ENCODE measurements at places on chromosomes 12 and 14.

DNA sequence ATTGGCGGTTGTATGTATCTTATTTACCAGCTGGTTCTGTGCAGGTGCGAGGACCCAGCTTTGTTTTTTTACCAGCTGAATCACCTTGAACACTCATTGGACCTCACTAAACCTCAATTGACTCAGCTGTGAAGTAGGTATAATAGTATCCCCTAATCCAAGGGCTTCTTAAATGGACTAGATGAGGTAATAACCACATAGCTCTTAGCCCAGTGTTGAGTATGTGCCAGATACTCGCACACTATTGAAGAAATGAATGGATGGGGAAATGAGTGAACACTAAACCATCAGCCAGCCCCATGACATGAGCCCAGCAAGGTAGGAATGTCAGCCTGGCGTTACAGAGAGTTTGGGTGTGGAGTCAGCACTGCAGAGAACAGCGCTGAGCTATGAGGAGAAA, 79.7 kb downstream of the RIMBP2 start:
- no peak for DNase-seq

DNA sequence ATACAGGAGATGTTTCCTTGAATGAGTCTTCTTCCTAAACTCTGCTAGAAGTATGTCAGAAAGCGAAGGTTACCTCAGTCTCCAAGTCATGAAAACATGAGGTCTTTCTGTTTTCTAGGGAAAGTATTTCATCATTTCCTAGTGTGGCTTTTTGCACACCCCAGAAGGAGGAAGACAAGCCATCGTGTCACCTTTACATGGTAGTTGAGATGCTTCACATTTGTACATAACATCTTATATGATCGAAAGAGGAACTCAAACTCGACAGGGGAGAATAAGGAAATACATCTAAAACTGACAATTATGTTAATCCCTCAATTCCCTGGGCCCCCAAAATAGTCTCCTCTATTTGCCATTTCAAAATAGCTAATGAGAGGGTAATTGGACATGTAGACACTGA, 214.1 kb upstream of the PLEKHG7 start:
- DNase-seq: no peak

DNA sequence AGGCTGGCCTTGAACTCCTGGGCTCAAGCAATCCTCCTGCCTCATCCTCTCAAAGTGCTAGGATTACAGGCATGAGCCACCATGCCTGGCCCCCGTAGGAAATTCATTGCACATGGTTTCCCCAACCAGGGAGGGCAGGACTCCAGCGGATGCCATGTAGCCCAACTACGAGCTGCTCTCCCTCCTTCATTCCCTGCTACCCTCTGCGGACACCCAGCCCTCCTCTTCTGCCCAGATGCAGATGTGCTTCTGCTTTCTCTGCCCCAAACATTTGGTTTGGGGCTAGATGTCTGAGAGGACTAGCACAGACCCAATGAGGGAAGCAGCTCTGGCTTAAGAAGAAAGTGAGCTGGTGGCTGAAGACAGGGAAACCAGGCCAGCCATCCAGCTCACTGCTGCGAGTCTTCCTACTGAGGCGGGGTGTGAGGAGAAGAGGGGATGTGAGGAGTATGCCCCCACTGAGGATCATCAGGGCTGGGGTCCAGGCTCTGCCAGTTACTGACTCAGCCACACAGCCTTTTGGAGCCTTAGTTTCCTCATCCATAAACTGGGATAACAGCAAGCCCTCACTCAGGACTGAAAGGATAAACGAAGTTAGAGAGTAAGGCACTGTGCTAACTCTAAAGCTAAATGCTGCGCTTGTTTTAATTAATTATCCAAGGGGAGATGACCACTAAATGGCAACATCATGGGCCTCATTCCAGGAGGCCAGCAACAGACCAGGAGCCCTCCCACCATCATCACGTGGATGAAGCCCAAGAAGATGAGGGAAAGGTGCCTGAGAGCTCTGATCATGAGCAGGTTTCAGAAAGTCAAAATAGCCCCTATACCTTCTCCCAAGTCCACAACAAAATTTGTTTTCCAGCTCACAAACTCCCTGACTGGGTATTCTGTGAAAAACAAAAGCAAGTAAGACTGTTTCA, 10.9 kb downstream of the CTDSP2 start:
- DNase-seq: no peak

DNA sequence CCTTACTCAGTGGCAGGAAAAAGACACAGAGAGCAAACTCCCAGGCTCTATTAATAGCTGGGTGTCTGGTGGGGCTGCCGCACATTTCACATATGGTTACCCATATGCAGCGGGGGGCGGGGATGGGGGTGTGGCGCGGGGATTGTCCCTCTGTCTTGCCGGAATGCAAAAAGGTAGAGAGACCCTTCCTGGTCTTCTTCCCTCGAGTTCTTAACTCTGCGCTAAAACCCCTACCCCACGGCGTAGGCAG, 1.7 kb downstream of the PRMT8 start:
- no peak for DNase-seq

DNA sequence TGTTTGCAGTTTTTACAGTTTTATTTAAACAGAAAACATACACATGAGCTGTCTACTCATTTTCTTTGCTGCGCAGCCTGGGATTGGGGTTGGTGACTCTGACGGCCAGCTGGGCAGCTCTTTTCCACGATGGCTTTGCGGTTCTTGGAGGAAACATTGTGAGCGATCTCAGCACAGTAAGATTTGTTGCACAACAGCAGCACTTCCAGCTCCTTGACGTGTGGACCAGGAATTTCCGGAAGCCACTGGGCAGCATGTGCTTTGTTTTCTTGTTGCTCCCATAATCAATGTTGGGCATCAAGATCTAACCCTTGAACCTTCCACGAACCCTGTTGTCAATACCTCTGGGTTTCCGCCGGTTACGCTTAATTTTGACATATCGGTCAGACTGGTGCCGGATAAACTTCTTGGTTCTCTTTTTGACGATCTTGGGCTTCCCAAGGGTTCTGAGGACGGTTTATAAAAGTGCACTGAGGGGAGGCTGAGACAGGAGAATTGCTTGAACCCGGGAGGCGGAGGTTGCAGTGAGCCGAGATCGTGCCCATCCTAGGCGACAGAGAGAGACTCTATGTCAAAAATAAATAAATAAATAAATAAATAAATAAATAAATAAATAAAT, 21.8 kb downstream of the FKBP11 start:
- no peak for DNase-seq

DNA sequence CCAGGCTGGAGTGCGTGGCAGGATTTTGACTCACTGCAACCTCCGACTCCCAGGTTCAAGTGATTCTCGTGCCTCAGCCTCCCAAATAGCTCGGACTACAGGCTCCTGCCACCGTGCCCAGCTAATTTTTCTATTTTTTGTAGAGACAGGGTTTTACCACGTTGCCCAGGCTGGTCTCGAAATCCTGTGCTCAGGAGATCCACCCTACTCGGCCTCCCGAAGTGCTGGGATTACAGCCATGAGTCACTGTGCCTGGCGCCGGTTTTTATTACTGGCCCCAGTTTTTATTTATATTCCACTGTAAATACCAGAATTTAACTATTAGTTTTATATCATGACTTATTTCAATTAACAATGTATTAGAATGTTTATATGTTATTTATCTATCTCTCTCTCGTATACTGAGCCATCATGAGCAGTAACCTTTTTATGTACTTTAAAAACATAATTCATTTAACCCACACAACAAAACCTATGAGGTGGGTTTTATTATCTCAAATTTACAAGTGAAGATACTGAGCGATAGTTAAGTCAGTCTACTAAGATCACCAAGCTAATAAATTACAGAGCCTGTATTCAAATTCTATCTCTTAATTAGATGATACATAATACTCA, 47.8 kb downstream of the HECTD1 start:
- no peak for DNase-seq

- DNase-seq: no peak
These were observed 256.8 kb upstream of the FLRT2 start for GRCh38 chr14:85273099-85273677.

- no peak for DNase-seq
These were observed 85.2 kb downstream of the CAND1 start for GRCh38 chr12:67354322-67354721.

GRCh38 chr12:32365473-32366064, 33.8 kb upstream of the FGD4 start:
- DNase-seq: no peak

GRCh38 chr14:88411039-88411438, 25.6 kb downstream of the SPATA7 start:
- DNase-seq: no peak

DNA sequence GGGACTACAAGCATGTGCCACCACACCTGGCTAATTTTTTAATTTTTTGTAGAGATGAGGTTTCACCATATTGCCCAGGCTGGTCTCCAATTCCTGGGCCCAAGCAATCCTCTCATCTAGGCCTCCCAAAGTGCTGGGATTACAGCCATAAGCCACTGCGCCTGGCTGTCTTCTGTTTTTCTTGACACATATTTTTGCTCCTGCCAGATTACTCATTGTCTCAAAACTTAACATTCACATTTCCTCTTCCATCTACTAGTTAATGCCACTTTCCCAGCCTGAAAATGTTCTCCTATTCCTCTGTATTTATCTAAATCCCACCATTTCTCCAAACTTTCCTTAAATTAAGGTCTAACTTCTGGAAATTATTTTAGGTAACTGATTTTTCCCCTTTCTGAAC, 36.2 kb upstream of the KCNH3 start:
- no peak for DNase-seq

DNA sequence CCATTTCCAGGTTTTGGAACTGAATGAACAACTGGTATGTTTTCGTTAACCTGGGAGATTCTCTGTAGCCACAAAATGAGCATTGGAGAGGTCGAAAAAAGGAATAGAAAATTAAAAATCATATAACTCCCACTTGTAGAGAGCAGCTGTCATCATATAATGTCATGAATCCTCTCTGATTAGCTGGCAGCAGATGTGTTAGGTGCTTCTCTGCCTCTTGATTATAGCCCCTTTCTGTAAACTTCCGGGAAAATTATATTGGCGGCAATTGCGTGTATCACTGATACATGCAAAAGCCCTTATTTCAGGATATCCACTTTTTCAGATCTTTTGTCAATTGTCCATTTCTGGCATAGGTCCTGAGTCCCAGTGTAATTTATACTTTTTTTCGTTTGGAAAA, 31.7 kb downstream of the FGD4 start:
- DNase-seq: no peak

- DNase-seq: no peak
These were observed 105.5 kb upstream of the CCND2 start for GRCh38 chr12:4168036-4168435.

GRCh38 chr12:88698471-88698870, 118.2 kb upstream of the KITLG start:
- no peak for DNase-seq

DNA sequence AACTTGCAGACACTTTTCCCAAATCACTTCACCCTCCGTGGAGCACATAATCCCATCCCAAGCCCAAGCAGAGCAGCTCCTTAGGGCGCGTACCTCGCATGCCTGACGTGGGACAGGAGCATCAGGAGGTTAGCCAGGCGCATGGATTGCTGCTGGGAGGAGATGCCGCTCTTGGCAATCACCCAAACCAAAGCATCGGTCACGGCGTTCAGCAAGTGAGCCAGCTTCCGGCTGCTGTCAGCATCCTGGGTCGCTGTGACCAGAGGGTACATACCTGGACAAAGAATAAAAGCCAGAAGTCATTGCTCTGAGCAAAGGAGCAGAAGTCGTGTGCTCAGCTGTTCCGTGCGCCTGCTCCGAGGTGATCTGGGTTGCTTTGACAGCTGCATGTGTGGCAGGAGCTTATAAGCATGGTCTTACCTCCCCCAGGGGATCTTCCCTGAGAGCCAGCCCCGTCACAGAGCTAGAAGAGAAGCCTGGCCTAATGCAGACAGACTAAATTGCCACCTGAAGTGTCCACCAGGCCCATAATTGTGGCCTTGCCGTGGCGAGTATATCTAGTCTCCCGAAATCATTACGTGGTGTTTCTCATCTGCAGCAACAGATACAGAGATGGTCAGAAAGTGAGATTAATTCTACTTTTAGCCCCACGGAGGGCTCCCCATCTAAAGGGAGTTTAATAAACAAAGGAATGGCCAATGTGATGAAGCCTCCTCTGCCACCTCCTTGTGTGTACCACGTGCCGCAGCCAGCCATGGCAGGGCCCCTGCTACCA, 59.1 kb downstream of the ESR2 start:
- DNase-seq: no peak

GRCh38 chr14:103741876-103742275, 26.3 kb downstream of the ZFYVE21 start:
- no peak for DNase-seq

DNA sequence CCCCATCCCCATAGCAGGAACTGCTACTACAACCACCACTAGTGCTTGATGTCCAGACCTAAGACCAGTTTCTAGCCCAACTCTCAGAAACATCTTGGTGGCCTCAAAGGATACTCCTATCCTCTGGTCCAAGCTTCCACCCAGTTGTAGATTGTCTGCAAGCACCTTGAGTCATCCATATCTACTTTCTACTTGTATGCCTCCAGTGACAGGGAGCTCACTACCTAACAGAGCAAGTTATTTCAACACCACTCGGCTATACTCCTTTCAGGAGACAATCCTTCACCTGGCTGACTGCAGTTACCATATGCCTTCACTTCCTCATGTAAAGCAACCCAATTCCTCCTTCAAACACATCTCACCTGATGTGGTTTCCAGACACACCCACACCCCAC, 49.5 kb downstream of the KDM2B start:
- DNase-seq: no peak

DNA sequence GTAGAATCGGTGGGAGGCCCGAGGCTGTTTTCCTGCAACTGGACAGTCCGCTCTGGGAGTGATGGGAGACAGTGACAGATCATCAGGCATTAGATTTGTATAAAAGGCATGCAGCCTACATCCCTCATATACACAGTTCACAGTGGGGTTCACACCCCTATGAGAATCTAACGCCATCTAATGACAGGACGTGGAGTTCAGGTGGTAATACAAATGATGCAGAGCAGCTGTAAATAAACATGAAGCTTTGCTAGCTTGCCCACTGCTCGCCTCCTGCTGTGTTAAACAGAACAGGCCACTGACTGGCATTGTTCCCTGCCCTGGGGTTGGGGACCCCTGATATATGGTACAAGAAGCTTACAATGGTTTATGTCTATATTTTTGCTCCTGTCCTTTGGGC, 179.0 kb downstream of the LRFN5 start:
- no peak for DNase-seq

- DNase-seq: no peak
These were observed 3.3 kb upstream of the GALC start for GRCh38 chr14:87996291-87996592.

DNA sequence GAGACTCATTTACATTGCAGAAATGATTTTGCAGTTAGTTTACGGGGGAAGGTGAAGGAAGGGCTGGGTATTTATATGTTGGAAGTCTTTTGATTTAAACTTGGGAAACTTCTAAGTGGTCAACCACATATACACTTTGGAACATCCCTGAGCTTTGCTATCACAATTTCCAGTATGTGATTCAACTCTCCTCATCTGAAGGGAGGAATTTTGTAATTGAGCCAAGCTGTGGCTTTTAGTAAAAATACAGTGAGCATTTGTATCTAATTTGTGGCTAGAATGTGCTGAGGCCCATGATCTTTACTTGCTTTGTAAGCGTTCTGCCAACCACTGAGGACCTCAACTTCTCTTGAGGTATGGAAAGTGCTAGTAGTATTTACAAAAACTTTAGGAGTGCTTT, 235.0 kb upstream of the PDZRN4 start:
- no peak for DNase-seq
